ENCODE measurements at places on chromosomes 16 and 17. TPM values are rescaled to one million over a fixed set of nuclear protein-coding genes. Genes with fewer than 3 reads are reported as not detected.

Gene GSG1L
- not detected for total RNA-seq

Gene CBFA2T3
- 2.2 TPM for total RNA-seq

Gene PNMT
- total RNA-seq: 1.5 TPM

Gene GALR2
- not detected for total RNA-seq

Gene EFCAB5
- 1.5 TPM for total RNA-seq

Gene OR4D1
- total RNA-seq: not detected

Gene MT1B
- total RNA-seq: not detected

Gene PPP1R27
- 0.65 TPM for total RNA-seq

Gene PHKB
- total RNA-seq: 39.8 TPM

Gene OR1E2
- not detected for total RNA-seq

Gene PIPOX
- 1.8 TPM for total RNA-seq

Gene SSTR5
- not detected for total RNA-seq

Gene PYCARD
- total RNA-seq: 7.3 TPM

Gene TOP2A
- total RNA-seq: 7.3 TPM

Gene CDH3
- 14.1 TPM for total RNA-seq

Gene TBX2
- 0.53 TPM for total RNA-seq

Gene TNS4
- total RNA-seq: not detected

Gene PITPNC1
- 10.1 TPM for total RNA-seq

Gene NOG
- total RNA-seq: 23.0 TPM

Gene KCNH6
- not detected for total RNA-seq

Gene CLEC18C
- 1.4 TPM for total RNA-seq

Gene PRR35
- total RNA-seq: 0.09 TPM

Gene USP22
- 243 TPM for total RNA-seq

Gene MEIOC
- total RNA-seq: 0.55 TPM

Gene BTBD17
- total RNA-seq: not detected

Gene SLC38A7
- 40.2 TPM for total RNA-seq

Gene ABCA3
- total RNA-seq: 4.9 TPM

Gene SOST
- not detected for total RNA-seq

Gene TM4SF5
- total RNA-seq: not detected

Gene ELMO3
- 1.2 TPM for total RNA-seq

Gene COL1A1
- total RNA-seq: 18,656 TPM

Gene HBA1
- not detected for total RNA-seq

Gene STX1B
- 10.7 TPM for total RNA-seq

Gene KRTAP4-6
- total RNA-seq: not detected

Gene DUXB
- not detected for total RNA-seq

Gene GNG13
- total RNA-seq: not detected

Data from astrocyte (in vitro differentiated cells and primary cell).